ENCODE measurements at places on chromosomes 16 and 17. TPM values are rescaled to one million over a fixed set of nuclear protein-coding genes. Genes with fewer than 3 reads are reported as not detected.

The DLG4 gene
- 19.5 TPM for total RNA-seq

The MAF gene
- total RNA-seq = 7.4 TPM

The KRTAP4-6 gene
- not detected for total RNA-seq

The CCL13 gene
- 1.4 TPM for total RNA-seq

The RPGRIP1L gene
- 1.8 TPM for total RNA-seq

The GAS7 gene
- total RNA-seq = 63.3 TPM

The GNG13 gene
- total RNA-seq = not detected

The PRSS27 gene
- 0.51 TPM for total RNA-seq

The G6PC1 gene
- total RNA-seq = not detected

The KRT26 gene
- not detected for total RNA-seq

The ARL5C gene
- total RNA-seq = not detected

The C17orf78 gene
- not detected for total RNA-seq

GRCh38 chr17:77425791-77426641 lies 285.2 kb downstream of the SEC14L1 start:
- peak overlapping the region; percentile 86 for H3K27ac ChIP-seq
- H3K4me3 ChIP-seq = no peak overlapping the region
- DNase-seq = no peak
- no peaks in the 10 kb centered on the region for H3K36me3 ChIP-seq
- H3K4me1 ChIP-seq = peaks cover 100% of the 10 kb centered on the region
- no peaks in the 10 kb centered on the region for H3K27me3 ChIP-seq

DNA sequence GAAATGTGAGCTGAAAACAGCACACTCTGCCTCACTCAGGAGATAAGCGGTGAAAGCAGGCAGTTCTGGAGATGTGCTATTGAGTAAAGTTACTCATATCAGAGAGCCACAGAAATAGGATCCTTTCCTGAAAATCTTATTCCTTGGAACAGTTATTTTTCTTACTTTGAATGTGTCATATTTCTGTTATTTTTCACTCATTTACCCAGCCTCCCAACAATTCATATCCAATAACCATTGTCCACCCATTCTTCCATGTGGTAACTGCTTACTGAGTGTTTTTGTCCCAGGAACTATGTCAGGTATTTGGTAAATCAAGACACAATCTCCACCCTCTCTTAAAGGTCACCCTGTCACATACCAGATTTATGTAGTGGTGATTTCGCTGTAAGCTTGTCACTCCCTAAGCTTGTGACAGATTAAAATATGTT lies 144.9 kb downstream of the PARN start:
- no peak overlapping the region for H3K27ac ChIP-seq
- no peak overlapping the region for H3K4me3 ChIP-seq
- H3K36me3 ChIP-seq = no peaks in the 10 kb centered on the region
- peaks cover under 1% of the 10 kb centered on the region for H3K4me1 ChIP-seq

- DNase-seq = no peak
- H3K27ac ChIP-seq = no peak overlapping the region
These were observed 302.1 kb downstream of the MAF start for GRCh38 chr16:79298476-79298875.

- H3K27me3 ChIP-seq = no peaks in the 10 kb centered on the region
- H3K36me3 ChIP-seq = no peaks in the 10 kb centered on the region
- H3K4me1 ChIP-seq = peaks cover 36% of the 10 kb centered on the region
- H3K27ac ChIP-seq = peak overlapping the region; percentile 35
- DNase-seq = peak; percentile 82
These were observed 23.5 kb downstream of the SMTNL2 start for GRCh38 chr17:4607773-4608187.

GRCh38 chr17:76479515-76480060 lies 12.2 kb downstream of the AANAT start:
- peaks cover 2% of the 10 kb centered on the region for H3K4me1 ChIP-seq
- H3K36me3 ChIP-seq = peaks cover 57% of the 10 kb centered on the region
- H3K4me3 ChIP-seq = no peak overlapping the region
- no peak for DNase-seq
- no peaks in the 10 kb centered on the region for H3K27me3 ChIP-seq

- H3K27me3 ChIP-seq = peaks cover 5% of the 10 kb centered on the region
- H3K4me1 ChIP-seq = no peaks in the 10 kb centered on the region
- no peak overlapping the region for H3K27ac ChIP-seq
- H3K4me3 ChIP-seq = no peak overlapping the region
- no peak for DNase-seq
These were observed 42.2 kb downstream of the SOCS1 start for GRCh38 chr16:11213799-11214198.

DNA sequence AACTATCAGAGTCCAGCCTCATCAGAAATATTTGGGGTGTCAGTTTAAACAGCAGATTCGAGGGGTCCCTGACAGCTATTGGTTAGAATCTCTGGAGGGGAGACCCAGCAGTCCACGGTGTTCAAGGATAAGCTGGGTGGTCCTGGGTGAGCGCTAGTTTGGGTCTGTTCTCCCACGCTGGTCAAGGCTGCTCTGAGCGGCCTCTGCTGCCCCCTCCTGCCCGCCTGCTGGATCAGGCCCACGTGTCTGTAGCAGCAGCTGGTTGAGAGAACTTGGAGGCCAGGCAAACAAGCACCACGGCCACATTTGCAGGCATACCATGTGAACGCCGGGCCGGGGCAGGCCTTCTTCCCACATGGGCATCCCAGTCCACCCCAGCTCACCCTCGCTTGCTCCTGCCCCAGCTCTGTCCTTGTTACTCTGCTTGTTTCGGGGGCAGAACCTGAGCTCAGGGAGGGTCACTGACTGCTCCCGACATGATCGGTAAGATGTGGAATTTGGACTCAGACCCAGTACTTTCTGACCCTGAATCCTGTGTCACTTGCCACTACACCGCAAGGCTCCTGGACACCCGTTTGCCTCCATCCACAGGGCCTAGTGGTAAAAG lies 7.4 kb downstream of the FOXF1 start:
- H3K4me3 ChIP-seq = no peak overlapping the region
- peaks cover 100% of the 10 kb centered on the region for H3K27me3 ChIP-seq
- DNase-seq = peak; percentile 34
- H3K36me3 ChIP-seq = no peaks in the 10 kb centered on the region
- no peak overlapping the region for H3K27ac ChIP-seq
- H3K4me1 ChIP-seq = peaks cover 15% of the 10 kb centered on the region

- H3K27me3 ChIP-seq = no peaks in the 10 kb centered on the region
- no peak for DNase-seq
- no peak overlapping the region for H3K27ac ChIP-seq
These were observed 363.7 kb downstream of the SNX29 start for GRCh38 chr16:12340151-12340733.

DNA sequence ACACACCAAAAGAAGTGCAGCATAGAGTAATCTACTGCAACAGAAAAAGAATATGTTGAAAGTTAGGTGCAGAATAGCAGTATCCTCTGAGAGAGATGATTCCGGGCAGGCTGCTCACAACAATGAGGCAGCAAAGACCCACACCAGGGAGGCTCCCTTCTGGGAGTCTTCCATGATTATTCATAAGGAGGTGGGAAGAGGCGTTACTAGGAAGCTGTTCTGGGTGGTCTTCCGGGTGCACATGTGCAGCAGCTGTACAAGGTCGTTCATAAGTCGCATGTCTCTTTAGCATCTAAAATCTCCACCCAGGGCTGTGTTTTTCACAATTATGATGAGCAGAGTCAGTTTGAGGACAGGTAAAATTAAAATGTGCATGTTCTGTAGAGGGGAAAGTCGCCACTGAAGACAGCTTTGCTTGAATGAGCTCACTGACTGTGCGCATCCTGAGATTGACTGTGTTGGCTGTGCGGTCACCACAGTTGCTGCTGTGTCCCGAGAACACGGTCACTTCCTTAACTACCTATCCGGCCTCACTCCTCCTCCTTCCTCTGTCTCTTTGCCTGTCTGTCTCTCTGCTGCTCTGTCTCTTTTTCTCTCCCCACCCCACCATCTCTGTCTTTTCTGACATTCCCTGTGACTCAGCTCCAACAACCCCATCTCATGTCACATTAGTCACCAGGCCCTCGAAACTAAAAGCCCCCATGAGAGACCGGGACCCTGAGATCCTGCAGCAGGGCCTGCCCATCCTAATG lies 125.5 kb upstream of the HSBP1 start:
- no peaks in the 10 kb centered on the region for H3K4me1 ChIP-seq
- no peak for DNase-seq
- peaks cover 14% of the 10 kb centered on the region for H3K36me3 ChIP-seq
- H3K27me3 ChIP-seq = no peaks in the 10 kb centered on the region
- no peak overlapping the region for H3K27ac ChIP-seq

GRCh38 chr16:986411-986810 lies 4.8 kb downstream of the SOX8 start:
- no peak overlapping the region for H3K4me3 ChIP-seq
- H3K27ac ChIP-seq = no peak overlapping the region

DNA sequence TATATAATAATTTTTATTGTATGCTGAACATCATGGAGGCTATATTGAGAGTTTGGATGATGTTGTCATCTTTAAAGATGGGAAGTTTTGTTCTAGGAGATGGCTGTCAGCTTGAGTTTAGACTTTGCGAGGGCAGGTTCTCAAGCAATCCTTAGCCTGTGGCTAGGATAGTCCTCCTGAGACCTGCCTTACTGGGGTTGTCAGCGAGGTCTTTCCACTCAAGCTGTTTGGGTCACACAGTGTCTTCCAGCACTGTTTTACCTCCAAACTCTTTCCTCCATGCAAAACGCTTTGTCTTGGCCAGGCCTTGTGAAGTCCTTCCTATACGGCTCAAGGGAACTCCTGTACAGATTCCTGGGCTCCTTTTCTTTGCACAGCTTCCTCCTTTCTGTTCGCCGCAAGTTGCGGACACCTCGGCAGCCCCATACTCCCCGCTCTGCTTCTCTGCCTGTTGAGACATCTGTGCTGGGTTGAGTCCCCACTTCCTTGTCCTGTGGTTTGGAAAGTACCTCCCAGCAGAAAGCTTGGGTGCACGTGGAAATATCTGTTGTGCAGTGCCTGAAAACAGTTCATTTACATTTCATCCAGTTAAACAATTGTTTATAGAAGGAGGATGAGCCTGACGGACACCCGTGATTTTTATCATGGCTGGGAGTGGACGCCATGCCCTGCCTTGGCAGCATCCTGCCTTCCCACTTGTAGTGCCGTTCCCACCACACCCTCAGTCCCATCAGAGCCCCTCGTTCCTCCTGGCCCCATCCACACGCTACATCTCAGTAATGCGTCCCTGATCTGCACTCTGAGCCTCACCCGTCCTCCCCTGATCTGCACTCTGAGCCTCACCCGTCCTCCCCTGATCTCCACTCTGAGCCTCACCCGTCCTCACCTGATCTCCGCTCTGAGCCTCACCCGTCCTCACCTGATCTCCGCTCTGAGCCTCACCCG lies 55.0 kb upstream of the CBFA2T3 start:
- H3K27ac ChIP-seq = no peak overlapping the region
- peaks cover 4% of the 10 kb centered on the region for H3K27me3 ChIP-seq
- H3K4me1 ChIP-seq = no peaks in the 10 kb centered on the region
- no peak overlapping the region for H3K4me3 ChIP-seq

GRCh38 chr16:8173111-8173644 lies 417.1 kb downstream of the TMEM114 start:
- H3K36me3 ChIP-seq = no peaks in the 10 kb centered on the region
- H3K4me1 ChIP-seq = no peaks in the 10 kb centered on the region
- peak; percentile 56 for DNase-seq
- no peak overlapping the region for H3K4me3 ChIP-seq

GRCh38 chr16:77807021-77807420 lies 18.7 kb downstream of the VAT1L start:
- no peaks in the 10 kb centered on the region for H3K36me3 ChIP-seq
- H3K4me3 ChIP-seq = no peak overlapping the region
- no peak for DNase-seq

- no peaks in the 10 kb centered on the region for H3K27me3 ChIP-seq
- no peak overlapping the region for H3K4me3 ChIP-seq
- peak overlapping the region; percentile 82 for H3K27ac ChIP-seq
- H3K4me1 ChIP-seq = peaks cover 12% of the 10 kb centered on the region
- H3K36me3 ChIP-seq = peaks cover 14% of the 10 kb centered on the region
- no peak for DNase-seq
These were observed 23.9 kb downstream of the UNK start for GRCh38 chr17:75808549-75808904.

DNA sequence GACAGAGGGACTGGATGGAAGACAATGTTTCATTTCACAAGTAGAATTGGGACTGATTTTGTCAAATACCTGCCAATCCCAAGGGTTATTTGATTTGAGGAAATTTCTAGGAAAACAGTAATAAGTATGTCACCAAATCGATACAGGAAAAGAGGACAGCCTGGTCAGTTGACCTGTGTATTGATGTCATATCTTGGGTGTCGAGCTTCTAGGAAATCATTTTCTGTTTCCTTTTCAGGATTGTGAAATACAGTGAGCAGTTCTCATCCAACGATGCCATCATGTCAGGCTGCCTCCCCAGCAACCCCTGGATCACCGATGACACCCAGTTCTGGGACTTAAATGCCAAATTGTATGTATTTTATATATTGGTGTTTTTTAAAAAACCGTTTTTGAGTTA lies 56.1 kb downstream of the RGS9 start:
- no peaks in the 10 kb centered on the region for H3K4me1 ChIP-seq
- no peaks in the 10 kb centered on the region for H3K36me3 ChIP-seq

GRCh38 chr16:4893103-4893862 lies 43.7 kb downstream of the PPL start:
- DNase-seq = no peak
- H3K4me3 ChIP-seq = no peak overlapping the region
- peak overlapping the region; percentile 42 for H3K27ac ChIP-seq
- no peaks in the 10 kb centered on the region for H3K27me3 ChIP-seq
- H3K36me3 ChIP-seq = no peaks in the 10 kb centered on the region

- no peaks in the 10 kb centered on the region for H3K36me3 ChIP-seq
- peak overlapping the region; percentile 35 for H3K27ac ChIP-seq
- H3K4me1 ChIP-seq = peaks cover 82% of the 10 kb centered on the region
- H3K4me3 ChIP-seq = no peak overlapping the region
- no peak for DNase-seq
These were observed 8.5 kb downstream of the ITGA3 start for GRCh38 chr17:50064253-50065001.

- no peaks in the 10 kb centered on the region for H3K4me1 ChIP-seq
- no peak overlapping the region for H3K4me3 ChIP-seq
- H3K36me3 ChIP-seq = no peaks in the 10 kb centered on the region
- no peaks in the 10 kb centered on the region for H3K27me3 ChIP-seq
- no peak for DNase-seq
- H3K27ac ChIP-seq = no peak overlapping the region
These were observed 355.4 kb downstream of the CA10 start for GRCh38 chr17:51803161-51803560.

DNA sequence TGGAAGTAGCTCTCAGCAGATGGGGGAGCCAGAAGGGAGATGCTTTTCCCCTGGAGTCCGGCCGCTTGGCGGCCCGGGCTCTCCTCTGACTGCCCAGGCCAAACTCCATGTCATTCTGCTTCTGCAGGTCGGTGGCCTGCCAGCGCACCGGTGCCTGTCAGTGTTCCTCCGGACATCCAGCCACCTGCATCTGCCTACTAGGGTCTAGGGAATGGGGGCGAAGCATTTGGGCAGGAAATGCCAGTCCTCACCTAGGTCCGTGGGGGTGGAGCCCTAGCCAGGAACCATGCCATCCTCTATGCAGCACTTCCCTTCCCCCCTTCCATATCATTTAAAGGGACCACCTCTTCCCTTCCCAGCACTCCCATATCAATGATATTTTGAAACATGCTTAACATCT lies 34.2 kb downstream of the GJC1 start:
- peaks cover 17% of the 10 kb centered on the region for H3K36me3 ChIP-seq
- peaks cover 44% of the 10 kb centered on the region for H3K4me1 ChIP-seq
- no peak for DNase-seq
- peak overlapping the region; percentile 81 for H3K27ac ChIP-seq
- no peaks in the 10 kb centered on the region for H3K27me3 ChIP-seq

Measured in heart right ventricle (tissue), 16 donors.